ENCODE measurements at places on chromosomes 7 and 10. TPM values are rescaled to one million over a fixed set of nuclear protein-coding genes. Genes with fewer than 3 reads are reported as not detected.

DNA sequence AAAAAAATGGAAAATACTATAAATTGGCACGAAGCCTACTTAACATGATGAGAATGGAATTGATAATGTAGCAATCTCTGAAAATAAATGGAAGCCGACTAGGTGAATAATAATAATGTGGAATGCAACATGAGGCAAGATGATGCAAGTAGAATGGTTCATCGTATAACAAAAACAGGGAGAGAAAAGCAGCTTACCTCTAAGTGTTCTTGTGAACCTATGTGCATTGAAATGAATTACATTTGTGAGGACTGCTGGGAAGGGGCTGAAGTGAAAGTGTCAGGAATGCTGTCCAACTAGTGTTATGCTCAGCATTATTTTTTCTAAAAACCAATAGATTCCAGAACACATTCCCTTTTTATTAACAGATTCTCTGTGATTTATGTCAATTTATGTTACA is 440.6 kb upstream of the LRRN3 start:
- no peaks in the 10 kb centered on the region for H3K36me3 ChIP-seq
- H3K27ac ChIP-seq: no peak overlapping the region
- no peaks in the 10 kb centered on the region for H3K4me1 ChIP-seq
- no peaks in the 10 kb centered on the region for H3K27me3 ChIP-seq
- no peak overlapping the region for H3K4me3 ChIP-seq

DNA sequence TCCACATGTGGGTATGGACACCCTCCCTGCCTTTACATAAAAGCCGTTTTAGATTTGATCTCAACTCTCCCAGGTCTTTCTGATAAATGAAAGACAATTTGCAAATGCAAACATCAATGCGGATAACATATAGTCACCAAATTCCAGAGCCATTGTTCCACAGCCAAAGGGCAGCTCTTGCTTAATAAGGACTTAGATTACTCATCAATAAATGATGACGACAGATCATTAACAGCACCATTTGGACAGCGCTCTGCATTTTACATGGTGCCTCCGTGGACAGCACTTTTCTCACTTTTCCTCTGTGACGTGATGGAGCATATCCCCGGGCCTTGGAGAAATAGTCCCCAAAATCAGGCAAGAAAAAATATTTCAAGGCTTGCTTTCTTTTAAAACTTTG is 370.3 kb upstream of the CELF2 start:
- no peaks in the 10 kb centered on the region for H3K27me3 ChIP-seq
- no peak overlapping the region for H3K27ac ChIP-seq
- H3K4me1 ChIP-seq: peaks cover 17% of the 10 kb centered on the region
- H3K4me3 ChIP-seq: no peak overlapping the region
- DNase-seq: no peak
- H3K36me3 ChIP-seq: no peaks in the 10 kb centered on the region

GRCh38 chr7:44099669-44100068 is 4.5 kb upstream of the AEBP1 start:
- H3K36me3 ChIP-seq: no peaks in the 10 kb centered on the region
- H3K4me3 ChIP-seq: no peak overlapping the region
- H3K27me3 ChIP-seq: peaks cover 5% of the 10 kb centered on the region
- H3K4me1 ChIP-seq: no peaks in the 10 kb centered on the region
- H3K27ac ChIP-seq: no peak overlapping the region
- DNase-seq: no peak

- no peak overlapping the region for H3K27ac ChIP-seq
- no peak for DNase-seq
- no peaks in the 10 kb centered on the region for H3K4me1 ChIP-seq
- no peaks in the 10 kb centered on the region for H3K36me3 ChIP-seq
These were observed 7.1 kb downstream of the CRYGN start for GRCh38 chr7:151432658-151433521.

- H3K4me3 ChIP-seq: no peak overlapping the region
- no peaks in the 10 kb centered on the region for H3K36me3 ChIP-seq
- no peak for DNase-seq
- H3K27me3 ChIP-seq: no peaks in the 10 kb centered on the region
- H3K4me1 ChIP-seq: no peaks in the 10 kb centered on the region
These were observed 231.4 kb downstream of the BUB3 start for GRCh38 chr10:123385508-123386080.

GRCh38 chr7:43591558-43592180 is 8.8 kb downstream of the STK17A start:
- no peak overlapping the region for H3K4me3 ChIP-seq
- H3K27ac ChIP-seq: no peak overlapping the region
- DNase-seq: no peak
- peaks cover 3% of the 10 kb centered on the region for H3K4me1 ChIP-seq

DNA sequence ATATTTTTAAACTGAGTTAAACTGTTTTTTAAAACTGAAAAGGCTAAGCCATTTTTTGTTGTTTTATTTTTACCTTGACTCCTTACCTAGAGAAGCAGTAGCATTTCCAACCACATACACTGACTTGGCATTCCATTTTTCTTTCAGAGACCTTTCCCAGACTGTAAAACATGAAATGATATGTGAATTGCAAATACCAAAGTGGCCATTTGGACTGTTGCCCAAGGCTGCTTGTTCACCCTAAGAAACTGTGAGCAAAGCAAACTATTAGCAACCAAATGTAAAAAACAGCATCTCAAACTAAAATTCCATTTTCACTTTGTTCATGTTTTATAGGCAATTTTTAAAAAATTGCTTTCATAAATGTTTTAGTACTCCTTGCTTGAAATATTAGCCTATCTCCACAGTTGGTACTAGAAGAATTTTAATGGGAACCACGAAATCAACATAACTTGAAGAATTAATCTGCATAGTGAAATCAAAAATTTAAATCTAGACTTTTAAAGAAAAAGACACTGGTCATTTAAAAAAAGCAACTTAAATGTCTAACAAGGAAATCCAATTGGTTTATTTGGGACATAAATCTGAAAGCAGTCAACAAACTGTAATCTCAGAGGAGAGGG is 10.8 kb downstream of the UROS start:
- no peak overlapping the region for H3K4me3 ChIP-seq
- H3K4me1 ChIP-seq: no peaks in the 10 kb centered on the region
- no peaks in the 10 kb centered on the region for H3K27me3 ChIP-seq
- no peak for DNase-seq

DNA sequence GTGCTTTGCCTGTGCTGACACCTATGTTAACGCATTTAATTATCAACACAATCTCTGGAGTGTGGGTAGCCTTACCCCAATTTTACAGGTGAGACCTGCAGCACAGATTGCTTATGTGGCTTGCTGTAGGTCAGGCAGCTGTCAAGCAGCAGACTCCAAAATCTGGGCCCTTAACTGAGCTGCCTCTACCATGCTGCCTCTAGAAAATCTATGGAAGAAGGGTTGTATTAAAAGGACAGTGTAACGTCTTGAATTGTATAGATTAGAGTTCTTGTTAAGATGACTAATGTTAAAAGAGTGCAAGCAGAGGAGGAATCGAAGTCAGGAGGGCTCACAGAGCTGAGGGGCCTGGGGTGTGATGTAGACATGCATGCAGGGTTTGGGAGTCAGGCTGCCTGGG is 1.2 kb upstream of the PON3 start:
- no peaks in the 10 kb centered on the region for H3K36me3 ChIP-seq
- no peak overlapping the region for H3K27ac ChIP-seq
- H3K4me1 ChIP-seq: no peaks in the 10 kb centered on the region
- no peak for DNase-seq
- no peak overlapping the region for H3K4me3 ChIP-seq

DNA sequence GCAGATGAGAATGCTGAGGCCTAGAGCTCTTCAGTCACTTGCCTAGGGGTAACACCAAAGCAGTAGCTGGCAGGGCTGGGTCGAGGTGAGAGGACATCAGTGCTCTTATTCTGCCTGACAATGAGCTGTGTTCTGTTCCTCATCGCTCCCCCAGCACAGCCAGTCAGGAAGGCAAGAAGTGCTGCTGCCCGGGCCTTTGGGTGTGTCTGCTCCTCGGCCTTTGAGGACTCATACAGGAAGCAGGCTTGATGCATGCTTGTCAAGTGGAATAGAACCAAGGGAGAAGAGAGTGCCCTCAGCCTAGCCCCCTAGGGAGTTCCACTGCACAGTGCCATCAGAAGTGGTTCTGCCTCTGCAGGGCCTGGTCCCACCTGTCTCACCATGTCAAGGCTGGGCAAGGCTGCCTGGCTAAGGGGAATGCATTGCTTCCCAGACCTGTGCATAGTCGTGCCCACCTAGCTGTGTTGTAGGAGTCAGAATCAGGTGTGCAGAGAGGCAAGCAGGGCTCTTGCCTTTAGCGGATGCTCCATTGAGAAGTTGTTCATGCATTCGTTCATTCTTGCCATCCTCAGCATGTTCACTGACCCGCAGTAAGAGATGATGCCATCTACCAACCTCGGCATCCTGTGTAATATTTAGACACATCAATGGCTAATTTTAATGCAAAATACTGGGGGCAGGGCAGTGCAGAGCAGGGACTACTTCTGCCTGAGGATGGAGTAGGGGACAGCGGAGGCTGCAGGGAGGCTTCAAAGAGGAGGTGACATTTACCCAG is 156.6 kb downstream of the RPS24 start:
- H3K36me3 ChIP-seq: no peaks in the 10 kb centered on the region
- H3K27me3 ChIP-seq: no peaks in the 10 kb centered on the region
- no peak for DNase-seq

DNA sequence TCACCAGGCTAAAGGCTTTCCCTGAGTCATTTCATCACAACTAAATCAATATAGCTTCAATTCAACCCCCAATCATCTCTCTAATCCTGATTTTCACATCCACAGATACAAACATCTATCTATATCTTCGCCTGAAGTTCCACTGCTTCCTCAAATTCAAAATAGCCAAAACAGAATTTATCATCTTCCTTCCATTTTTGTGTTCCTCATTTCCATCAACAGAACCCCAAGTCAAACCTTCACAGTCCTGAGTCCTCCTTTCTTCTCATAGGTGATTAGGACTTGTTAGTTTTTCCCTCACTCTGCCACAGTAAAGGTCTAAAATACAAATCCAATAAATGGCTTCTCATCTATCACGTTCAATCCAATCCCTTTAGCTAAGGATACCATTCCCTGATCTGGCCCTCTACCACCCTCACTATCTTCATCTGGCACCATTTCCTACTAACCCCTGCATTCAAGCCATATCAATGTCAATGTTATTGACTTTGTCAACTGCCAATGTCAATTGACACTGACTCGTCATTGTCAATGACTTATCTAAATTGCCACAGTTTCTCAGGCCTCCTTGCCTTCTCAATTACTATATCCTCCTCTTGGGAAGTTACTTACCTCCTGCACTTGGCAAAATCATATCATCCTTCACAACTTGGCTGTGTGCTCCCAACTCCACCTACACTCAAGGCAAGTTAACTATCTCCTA is 2.6 kb downstream of the HYCC1 start:
- peak overlapping the region; percentile 89 for H3K4me3 ChIP-seq
- DNase-seq: no peak
- H3K4me1 ChIP-seq: peaks cover 54% of the 10 kb centered on the region
- no peaks in the 10 kb centered on the region for H3K36me3 ChIP-seq

DNA sequence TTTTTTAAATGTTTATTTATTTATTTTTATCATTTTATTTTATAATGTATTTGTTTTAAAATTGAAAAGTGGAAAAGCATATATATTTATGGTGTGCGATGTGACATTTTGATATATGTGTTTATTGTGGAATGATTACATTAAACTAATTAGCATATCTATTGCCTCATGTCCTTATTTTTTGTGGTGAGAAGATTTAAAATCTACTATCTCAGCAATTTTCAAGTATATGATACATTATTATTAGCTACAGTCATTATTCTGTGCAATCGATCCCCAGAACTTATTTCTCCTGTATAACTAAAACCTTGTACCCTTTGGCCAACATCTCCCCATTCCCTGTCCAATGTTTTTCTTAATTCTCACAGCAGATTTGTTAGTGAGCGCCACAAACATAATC is 115.6 kb upstream of the SHH start:
- H3K4me1 ChIP-seq: no peaks in the 10 kb centered on the region
- H3K27me3 ChIP-seq: no peaks in the 10 kb centered on the region
- no peak overlapping the region for H3K4me3 ChIP-seq
- no peak for DNase-seq
- H3K36me3 ChIP-seq: no peaks in the 10 kb centered on the region

- H3K27ac ChIP-seq: no peak overlapping the region
- no peak for DNase-seq
- no peaks in the 10 kb centered on the region for H3K36me3 ChIP-seq
- H3K27me3 ChIP-seq: no peaks in the 10 kb centered on the region
- no peak overlapping the region for H3K4me3 ChIP-seq
These were observed 178.8 kb downstream of the LRMDA start for GRCh38 chr10:75610183-75610582.

DNA sequence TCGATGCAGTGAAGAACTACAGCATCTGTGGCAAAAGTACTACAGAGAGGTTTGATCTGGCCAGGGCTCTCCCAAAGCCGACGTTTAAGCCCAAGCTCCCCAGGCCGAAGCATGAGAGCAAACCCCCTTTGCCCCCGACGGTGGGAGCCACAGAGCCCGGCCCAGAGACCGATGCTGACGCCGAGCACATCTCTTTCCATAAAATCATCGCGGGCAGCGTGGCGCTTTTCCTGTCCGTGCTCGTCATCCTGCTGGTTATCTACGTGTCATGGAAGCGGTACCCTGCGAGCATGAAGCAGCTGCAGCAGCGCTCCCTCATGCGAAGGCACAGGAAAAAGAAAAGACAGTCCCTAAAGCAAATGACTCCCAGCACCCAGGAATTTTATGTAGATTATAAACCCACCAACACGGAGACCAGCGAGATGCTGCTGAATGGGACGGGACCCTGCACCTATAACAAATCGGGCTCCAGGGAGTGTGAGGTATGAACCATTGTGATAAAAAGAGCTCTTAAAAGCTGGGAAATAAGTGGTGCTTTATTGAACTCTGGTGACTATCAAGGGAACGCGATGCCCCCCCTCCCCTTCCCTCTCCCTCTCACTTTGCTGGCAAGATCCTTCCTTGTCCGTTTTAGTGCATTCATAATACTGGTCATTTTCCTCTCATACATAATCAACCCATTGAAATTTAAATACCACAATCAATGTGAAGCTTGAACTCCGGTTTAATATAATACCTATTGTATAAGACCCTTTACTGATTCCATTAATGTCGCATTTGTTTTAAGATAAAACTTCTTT is 2.3 kb downstream of the LRRTM3 start:
- H3K4me3 ChIP-seq: peak overlapping the region; percentile 10
- no peak for DNase-seq
- H3K36me3 ChIP-seq: no peaks in the 10 kb centered on the region
- H3K27me3 ChIP-seq: peaks cover 5% of the 10 kb centered on the region
- no peak overlapping the region for H3K27ac ChIP-seq
- peaks cover 15% of the 10 kb centered on the region for H3K4me1 ChIP-seq

The PARD3 gene
- 66.4 TPM for total RNA-seq

The PIP gene
- not detected for total RNA-seq

The LRRN3 gene
- total RNA-seq: 8.2 TPM

The LCOR gene
- 13.6 TPM for total RNA-seq

The CH25H gene
- not detected for total RNA-seq

The TLX1 gene
- total RNA-seq: not detected

Data from gastrocnemius medialis (tissue), 4 donors.